Neuronal stem cell (in vitro differentiated cells): ENCODE measurements at places on chromosomes 1 and 21.

- DNase-seq = peak; percentile 29
- H3K4me1 ChIP-seq = no peaks in the 10 kb centered on the region
- H3K36me3 ChIP-seq = no peaks in the 10 kb centered on the region
- no peak overlapping the region for H3K27ac ChIP-seq
- H3K4me3 ChIP-seq = no peak overlapping the region
- H3K27me3 ChIP-seq = no peaks in the 10 kb centered on the region
Observed at GRCh38 chr21:21688889-21689288, 690.7 kb downstream of the NCAM2 start.

GRCh38 chr1:18413541-18414305 is 67.0 kb upstream of the KLHDC7A start:
- no peaks in the 10 kb centered on the region for H3K4me1 ChIP-seq
- H3K36me3 ChIP-seq = no peaks in the 10 kb centered on the region
- H3K27ac ChIP-seq = no peak overlapping the region
- H3K27me3 ChIP-seq = no peaks in the 10 kb centered on the region

DNA sequence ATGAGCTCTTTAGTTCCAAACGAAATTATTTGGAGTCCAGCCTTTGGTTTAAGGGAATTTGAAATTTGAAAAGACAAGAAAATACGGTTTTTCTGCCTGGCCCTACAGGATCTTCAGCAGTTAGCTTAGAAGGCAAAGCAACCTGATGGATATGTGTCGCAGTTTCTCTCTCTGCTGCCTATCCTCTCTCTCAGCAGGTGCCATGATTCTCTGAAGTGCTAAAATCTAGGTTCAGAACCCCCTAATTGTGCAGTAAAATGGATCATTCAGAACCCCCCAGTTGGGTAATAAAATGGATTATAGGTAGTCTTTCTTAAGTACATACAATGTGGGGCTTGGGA is 446 bp upstream of the DEPDC1 start:
- peaks cover 6% of the 10 kb centered on the region for H3K4me1 ChIP-seq
- H3K27ac ChIP-seq = no peak overlapping the region
- H3K36me3 ChIP-seq = peaks cover 23% of the 10 kb centered on the region
- no peak overlapping the region for H3K4me3 ChIP-seq
- DNase-seq = no peak

DNA sequence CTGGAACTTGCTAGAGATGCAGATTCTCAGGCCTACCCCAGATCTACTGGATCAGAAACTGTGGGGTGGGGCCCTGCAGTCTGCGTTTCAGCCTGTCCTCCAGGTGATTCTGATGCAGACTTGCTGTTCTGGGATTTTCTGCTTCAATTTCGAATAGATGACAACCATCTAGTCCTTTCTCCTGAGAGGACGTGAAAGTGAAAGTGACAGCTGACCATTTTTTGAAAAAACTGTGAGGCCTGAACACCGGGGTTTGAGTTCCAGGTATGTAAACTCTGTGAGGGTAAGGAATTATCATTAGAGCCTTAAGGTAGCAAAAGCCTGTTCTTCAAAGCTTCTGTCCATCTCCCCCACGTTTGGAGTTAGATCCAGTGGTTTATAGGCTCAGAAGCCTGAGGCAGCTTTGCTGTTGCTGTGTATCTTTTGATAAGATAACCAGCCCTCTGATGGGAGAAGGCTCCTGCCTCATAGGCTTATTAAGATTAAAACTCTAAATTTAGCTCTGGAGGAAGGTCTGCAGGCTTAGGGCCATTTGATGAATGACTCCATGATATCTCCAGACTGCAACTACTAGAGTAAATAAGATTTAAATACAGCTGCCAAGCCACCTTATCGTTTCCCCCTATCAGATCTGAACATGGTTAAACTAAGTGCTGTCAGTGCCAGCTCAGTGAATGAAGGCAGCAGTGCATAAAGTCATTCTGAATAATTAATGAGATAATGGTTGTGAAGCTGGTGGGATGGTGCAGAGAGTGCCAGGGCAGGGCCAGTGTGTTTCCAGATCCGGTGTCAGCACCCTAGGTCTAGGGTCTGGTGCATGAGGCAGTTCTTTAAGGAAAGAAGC is 335.2 kb downstream of the HHAT start:
- H3K27ac ChIP-seq = no peak overlapping the region
- peaks cover 3% of the 10 kb centered on the region for H3K4me1 ChIP-seq
- H3K27me3 ChIP-seq = no peaks in the 10 kb centered on the region
- no peaks in the 10 kb centered on the region for H3K36me3 ChIP-seq
- no peak overlapping the region for H3K4me3 ChIP-seq

DNA sequence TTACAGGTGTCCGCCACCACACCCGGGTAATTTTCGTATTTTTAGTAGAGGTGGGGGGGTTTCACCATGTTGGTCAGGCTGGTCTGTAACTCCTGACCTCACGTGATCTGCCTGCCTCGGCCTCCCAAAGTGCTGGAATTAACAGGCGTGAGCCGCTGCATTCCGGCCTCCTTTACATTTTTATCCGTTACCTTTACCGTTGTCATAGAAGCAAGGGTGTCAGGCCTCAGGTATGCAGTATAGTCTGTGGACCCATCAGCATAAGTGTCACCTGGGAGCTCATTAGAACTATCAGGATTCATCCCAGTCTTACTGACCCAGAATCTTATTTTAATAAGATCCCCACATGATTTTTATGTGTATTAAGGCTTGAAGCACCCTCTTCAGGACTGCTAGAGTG is 5.4 kb downstream of the CDC42 start:
- DNase-seq = no peak
- H3K36me3 ChIP-seq = peaks cover 2% of the 10 kb centered on the region
- H3K4me1 ChIP-seq = peaks cover 4% of the 10 kb centered on the region
- no peaks in the 10 kb centered on the region for H3K27me3 ChIP-seq

DNA sequence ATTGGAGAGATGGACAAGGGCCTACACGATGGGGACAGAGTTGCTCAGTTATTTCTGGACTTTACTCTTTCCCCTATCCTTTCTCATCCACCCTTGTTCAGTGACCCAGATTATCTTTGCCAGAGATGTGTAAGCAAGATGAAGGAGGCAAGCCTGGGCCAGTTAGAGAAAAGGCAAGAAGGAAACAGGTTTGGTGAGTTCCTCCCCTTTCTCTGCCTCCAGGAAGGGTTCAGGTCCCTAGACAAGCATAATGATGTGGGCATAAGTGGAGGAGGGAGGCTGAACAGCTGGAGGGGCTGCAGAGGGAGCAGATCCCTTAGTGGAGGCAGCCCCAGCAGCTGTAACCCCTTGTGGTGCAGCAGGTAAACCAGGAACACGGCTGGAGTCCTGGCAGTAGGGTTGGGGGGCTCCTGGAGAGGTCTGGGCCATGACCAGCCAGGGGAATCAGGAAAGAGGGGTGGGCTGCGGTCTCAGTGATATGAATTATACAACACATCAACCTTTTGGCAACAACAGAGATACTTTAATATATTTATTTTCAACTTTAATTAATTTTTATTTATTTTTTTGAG is 9.2 kb upstream of the CDC42 start:
- H3K27ac ChIP-seq = no peak overlapping the region
- DNase-seq = no peak
- peaks cover 4% of the 10 kb centered on the region for H3K4me1 ChIP-seq
- H3K4me3 ChIP-seq = no peak overlapping the region
- H3K36me3 ChIP-seq = no peaks in the 10 kb centered on the region

GRCh38 chr1:93614986-93615581 is 66.6 kb downstream of the BCAR3 start:
- H3K36me3 ChIP-seq = no peaks in the 10 kb centered on the region
- H3K27ac ChIP-seq = peak overlapping the region; percentile 38
- no peaks in the 10 kb centered on the region for H3K27me3 ChIP-seq

- DNase-seq = peak; percentile 93
- no peaks in the 10 kb centered on the region for H3K27me3 ChIP-seq
- H3K4me1 ChIP-seq = peaks cover 34% of the 10 kb centered on the region
- peak within 1 kb of the TSS; percentile 91 for H3K4me3 ChIP-seq
- H3K36me3 ChIP-seq = peaks cover 37% of the 10 kb centered on the region
- peak within 1 kb of the TSS; percentile 67 for H3K27ac ChIP-seq
Observed at GRCh38 chr1:205321162-205321958, at the start of gene NUAK2. Gene NUAK2 (minus strand): TSS chr1:205321745. CDS start chr1:205321628, 117 bp downstream.

- DNase-seq = no peak
- H3K27ac ChIP-seq = no peak overlapping the region
- no peaks in the 10 kb centered on the region for H3K36me3 ChIP-seq
- no peaks in the 10 kb centered on the region for H3K27me3 ChIP-seq
Observed at GRCh38 chr1:211876851-211877590, 46.5 kb upstream of the LPGAT1 start.

DNA sequence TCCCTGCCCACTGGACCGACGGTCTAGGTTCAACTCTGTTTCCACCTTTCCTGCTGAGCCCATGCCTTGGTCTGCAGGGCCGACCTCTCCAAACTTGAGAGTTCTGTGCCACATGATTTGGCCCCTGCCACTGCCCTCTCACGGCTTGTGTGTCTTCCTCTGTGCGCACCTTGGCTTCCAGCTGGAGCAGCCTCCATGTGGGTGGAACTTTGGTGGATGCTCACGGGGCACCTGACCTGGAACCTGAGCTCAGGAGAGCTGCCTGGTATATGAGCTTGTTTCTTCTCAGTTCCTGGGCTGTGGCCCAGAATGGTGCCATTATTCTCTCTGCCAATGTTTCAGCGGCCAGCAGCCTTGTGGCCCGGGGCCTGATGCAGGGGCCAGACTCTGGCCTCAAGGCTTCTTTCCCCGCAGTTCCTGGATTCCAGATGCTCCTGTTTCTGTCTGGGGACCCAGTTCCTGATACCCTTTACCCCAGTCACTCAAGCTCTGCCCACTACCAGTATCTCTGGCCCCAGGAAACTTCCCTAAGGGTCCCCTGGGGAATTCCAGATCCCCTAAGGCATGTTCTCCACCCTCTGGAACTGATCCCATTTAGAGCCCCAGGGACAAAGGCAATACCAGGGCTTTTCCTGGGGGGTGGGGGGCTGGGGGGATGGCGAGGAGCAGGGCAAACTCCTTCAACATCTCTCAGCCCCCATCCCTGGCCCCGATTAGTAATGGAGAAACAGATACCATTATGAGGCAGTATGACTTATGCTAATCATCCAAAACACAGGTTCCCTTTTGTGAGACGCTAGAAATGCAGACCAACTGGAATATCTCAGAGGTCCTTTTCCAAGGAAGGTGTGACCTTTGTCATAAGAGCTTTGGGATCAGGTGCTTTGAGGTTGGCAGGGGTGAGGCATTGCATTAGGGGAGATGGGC is 11.1 kb downstream of the QSOX1 start:
- no peak overlapping the region for H3K27ac ChIP-seq
- H3K4me3 ChIP-seq = no peak overlapping the region
- H3K36me3 ChIP-seq = peaks cover 4% of the 10 kb centered on the region

DNA sequence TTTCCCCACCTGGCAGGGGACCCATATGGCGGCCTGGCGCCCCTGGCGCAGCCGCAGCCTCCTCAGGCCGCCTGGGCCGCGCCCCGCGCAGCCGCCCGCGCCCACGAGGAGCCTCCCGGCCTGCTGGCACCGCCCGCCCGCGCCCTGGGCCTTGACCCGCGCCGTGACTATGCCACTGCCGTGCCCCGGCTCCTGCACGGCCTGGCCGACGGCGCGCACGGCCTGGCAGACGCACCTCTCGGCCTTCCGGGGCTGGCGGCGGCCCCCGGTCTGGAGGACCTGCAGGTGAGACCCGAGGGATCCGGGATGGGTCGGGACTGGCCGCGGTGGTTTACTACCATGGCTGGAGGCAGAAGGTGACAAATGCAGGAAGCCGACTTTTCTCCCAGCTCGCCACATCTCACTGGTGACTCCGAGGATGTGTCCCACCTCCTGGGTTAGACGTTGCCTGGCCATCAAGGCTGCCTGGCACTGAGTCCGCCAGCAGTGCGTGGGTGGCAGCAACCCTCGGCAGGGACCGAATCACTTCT is 1.1 kb downstream of the TFAP2E start:
- no peak for DNase-seq
- peaks cover 3% of the 10 kb centered on the region for H3K4me1 ChIP-seq
- peaks cover 87% of the 10 kb centered on the region for H3K27me3 ChIP-seq
- no peak overlapping the region for H3K4me3 ChIP-seq
- no peak overlapping the region for H3K27ac ChIP-seq
- H3K36me3 ChIP-seq = no peaks in the 10 kb centered on the region

DNA sequence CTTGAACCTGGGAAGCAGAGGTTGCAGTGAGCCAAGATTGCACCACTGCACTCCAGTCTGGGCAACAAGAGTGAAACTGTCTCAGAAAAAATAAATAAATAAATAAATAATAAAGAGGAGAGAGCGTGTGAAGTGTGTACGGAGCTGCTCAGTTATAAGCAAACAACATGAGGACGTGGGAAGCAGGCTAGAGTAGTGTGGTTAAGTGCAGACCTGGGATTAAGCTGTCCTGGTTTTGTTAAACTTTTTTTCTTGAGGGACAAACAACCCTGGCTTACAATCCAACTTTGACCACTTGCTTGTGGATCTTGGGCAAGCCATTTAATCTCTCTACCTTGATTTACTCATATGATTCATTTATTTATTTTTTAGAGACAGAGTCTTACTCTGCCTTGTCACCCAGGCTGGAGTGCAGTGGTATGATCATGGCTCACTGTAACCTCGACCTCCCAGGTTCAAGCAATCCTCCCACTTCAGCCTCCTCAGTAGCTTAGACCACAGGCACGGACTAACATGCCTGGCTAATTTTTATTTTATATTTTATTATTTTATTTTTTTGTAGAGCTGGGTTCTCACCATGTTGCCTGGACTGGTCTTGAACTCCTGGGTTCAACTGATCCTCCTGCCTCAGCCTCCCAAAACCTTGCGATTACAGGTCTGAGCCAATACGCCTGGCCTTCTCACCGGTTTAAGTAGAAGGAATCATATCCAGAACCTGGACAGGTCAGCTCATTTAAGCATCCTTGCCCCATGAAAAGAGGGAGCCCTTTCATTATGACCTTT is 52.7 kb downstream of the RPS6KA1 start:
- H3K36me3 ChIP-seq = no peaks in the 10 kb centered on the region
- H3K27me3 ChIP-seq = no peaks in the 10 kb centered on the region
